ENCODE measurements at places on chromosomes 2 and 18.

DNA sequence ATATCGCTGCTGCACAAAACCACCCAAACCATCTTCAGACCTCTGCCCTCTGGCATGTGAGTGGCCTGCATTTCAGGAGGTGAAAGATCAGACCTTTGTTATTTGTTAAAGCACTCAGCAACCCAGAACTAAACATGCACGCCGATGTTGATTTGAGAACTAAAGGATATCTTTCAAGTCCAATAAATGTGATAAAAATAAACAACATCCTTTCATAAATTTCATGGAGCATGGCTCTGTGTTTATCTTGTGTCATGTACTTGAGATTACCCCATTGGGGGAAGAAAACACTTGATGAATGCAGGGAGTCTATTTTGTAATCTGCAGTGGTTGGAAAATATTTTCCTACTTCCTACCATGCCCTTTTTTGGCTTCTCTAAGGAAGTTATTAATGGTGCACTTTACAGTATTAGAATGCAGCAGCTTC, 70.8 kb upstream of the GATA6 start:
- DNase-seq, result no peak

GRCh38 chr18:46278481-46279465, 174.6 kb downstream of the HAUS1 start:
- no peak for DNase-seq

- DNase-seq, result no peak
These were observed 3.3 kb downstream of the PSTPIP2 start for GRCh38 chr18:46068763-46069162.

GRCh38 chr18:79871026-79871390, 73.3 kb downstream of the KCNG2 start:
- DNase-seq, result no peak

GRCh38 chr2:102143450-102143985, 972 bp downstream of the IL1R1 start:
- no peak for DNase-seq

All from fibroblast of the conjunctiva (primary cell).